Inflammatory macrophage treated with lipopolysaccharide for 4 hours (primary cell): ENCODE measurements at places on chromosomes 5 and 9.

GRCh38 chr9:98215821-98216220 is 23.4 kb upstream of the CORO2A start:
- no peak for DNase-seq

- no peak for DNase-seq
Measured at GRCh38 chr5:126925482-126925881, 104.9 kb downstream of the MARCHF3 start.

DNA sequence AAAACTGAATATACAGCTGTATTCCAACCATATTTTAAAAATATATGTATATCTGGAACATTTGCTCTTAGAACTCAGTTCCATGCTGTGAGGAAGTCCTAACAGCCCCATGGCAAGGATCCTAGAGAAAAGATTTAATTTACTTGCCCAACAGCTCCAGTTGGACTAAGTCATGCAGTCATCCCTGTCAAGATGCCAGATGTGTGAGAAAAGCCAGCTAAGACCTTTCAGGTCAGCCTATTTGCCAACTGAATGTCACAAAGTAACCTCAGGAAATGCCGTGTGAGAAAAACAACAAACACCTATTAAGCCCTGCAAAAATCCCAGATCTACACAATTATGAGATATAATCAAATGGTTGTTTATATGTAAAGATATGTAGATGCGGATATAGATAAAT is 416.3 kb downstream of the NR2F1-AS1 start:
- no peak for DNase-seq

GRCh38 chr5:72476721-72477120 is 30.5 kb downstream of the ZNF366 start:
- DNase-seq, result peak; percentile 87

DNA sequence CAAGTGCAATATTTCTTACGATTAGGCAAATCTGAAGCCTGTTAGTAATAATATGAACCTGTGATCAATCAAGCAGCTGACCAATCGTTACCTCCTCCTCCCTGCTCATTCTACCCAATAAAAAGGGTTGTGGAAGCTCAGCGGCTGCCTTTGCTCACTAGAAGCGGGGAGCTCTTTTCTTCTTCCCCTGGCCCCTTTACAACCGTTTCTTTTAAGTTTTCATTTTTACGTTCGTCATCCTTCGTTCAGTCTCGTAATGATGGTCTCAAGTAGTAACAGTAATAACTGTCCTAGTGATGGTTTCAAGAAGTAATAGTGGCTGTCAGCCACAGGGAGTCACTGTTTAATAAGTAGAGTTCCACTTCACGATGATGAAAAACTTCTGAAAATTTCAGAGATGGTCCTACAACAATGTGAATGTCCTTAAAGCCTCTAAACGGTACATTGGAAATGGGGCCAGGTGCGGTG is 6.2 kb downstream of the UGT3A2 start:
- no peak for DNase-seq

DNA sequence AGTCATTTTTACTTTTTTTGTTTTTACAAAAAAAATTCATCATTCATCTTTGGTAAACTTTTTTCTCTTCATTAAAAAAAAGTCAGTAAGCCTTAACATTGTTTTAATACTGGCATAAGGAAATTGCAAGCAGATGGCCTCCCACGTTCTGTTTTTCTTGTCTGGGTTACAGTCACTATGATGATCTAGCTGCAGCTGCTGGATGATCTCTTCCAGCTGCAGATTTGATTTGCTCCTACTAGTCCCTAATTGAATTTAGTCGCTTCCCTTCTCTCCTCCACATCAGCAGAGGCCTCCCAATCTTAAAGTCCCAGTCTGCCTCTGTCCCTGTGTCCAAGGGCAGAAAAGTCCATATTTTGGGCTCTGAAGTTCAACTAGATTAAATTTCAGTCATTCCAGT is 106.8 kb upstream of the PTGER4 start:
- peak; percentile 56 for DNase-seq

GRCh38 chr5:125317536-125317995 is 571.1 kb upstream of the ZNF608 start:
- DNase-seq, result no peak
